Hepatic stellate cell (primary cell): ENCODE measurements at places on chromosomes 16 and 17.
A peak's percentile ranks its signal among the peaks of the same experiment; 100 is the strongest.

DNA sequence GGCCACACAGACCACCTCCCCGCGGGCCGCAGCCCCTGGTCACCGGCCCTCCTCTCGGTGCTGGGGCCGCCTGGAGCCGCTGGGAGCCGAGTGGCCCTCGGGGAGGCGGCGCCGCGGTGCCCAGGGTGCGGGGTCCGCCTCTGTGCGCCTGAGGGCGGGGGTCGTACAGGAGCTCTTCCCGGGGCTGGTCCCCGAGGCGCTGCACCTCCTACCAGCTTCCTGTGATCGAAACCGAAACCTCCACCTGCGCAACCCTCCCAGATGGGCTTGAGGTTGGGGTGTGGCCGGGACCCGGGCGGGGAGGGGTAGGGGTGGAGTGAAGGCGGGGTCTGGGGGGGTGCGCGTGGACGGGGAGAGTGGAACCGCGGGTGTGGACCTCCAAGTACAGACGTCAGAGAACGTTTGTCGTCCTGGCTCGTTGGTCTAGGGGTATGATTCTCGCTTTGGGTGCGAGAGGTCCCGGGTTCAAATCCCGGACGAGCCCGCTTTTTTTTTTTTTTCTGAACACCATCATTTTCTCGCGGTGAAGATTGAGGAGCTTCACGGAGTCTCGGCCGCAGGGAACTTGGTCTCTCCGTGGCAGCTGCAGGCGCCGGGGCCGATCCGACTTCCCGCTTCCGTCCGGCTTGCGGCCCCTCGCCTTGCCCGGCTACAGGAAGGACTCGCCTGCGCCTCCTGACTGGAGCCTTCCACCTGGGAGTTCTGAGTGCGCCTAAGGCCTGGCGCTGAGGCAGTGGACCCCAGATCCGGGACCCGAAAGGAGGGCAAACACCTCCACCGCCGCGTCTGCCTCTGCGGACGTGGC is 23.9 kb downstream of the ZNF213 start:
- DNase-seq: peak; percentile 96

DNA sequence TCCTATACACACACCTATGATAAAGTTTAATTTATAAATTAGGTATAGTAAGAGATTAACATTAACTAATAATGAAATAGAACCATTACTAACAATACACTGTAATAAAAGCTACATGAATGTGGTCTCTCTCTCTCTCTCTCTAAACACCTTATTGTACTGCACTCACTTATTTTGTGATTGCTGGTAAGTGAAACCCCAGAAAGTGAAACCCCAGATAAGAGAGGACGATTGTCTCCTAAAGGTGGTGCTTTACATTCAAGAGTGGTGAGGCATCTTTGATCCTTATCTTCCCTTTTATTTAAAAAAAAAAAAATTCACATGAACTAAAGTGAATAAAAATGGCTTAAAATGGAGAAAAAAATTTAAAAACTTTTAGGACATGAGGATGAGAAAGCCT is 80.1 kb upstream of the TRAP1 start:
- DNase-seq: no peak

- peak; percentile 81 for DNase-seq
These were observed 17.6 kb downstream of the ABCC1 start for GRCh38 chr16:15966836-15967546.

DNA sequence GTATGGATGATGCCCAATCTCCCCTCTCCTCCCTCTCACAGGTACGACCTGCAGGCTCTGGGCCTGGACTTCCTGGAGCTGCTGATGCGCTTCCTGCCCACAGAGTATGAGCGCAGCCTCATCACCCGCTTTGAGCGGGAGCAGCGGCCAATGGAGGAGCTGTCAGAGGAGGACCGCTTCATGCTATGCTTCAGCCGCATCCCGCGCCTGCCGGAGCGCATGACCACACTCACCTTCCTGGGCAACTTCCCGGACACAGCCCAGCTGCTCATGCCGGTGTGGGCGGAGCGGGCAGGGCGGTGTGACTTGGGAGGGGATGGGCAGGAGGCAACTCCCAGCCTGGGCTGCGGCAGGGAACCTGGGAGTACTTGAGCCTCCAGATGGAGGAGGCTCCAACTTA is 18.1 kb downstream of the SPATA32 start:
- DNase-seq: no peak

DNA sequence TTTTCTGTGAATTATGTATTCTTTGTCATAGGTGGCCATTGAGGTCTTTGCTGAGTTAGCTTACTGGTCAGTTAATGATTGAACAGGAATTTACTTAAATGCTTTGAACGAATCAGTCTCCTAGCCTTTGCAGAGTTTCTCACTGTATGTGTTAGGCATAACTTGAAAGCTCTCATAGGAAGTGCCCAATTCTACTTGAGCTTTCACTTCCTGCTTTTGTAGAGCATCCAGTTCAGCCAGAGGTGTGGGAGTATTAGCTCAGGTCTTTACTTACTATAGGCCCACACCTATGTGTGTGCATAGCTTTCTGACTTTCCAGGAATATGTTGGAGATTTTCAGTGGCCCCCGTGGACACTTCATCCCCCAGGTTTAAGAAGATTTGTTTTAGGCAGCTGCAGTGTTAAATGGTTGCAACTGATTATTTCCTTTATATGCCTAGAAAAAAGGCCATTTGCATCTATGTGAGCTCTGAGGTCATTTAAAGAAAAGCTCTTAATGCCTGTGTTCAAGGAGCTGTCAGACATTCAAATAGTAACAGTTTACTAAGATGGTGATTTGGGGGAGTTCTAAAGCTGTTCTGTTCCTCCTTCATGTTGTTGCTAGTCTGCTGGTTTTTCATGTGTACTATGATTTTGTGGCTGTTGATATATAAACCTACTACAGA is 62.3 kb downstream of the PHKB start:
- no peak for DNase-seq
